MCF 10A (cell line): ENCODE measurements at places on chromosomes 16 and 17. TPM values are rescaled to one million over a fixed set of nuclear protein-coding genes. Genes with fewer than 3 reads are reported as not detected.

ALOX15 gene
- not detected in 2 replicates for total RNA-seq

SLC9A5 gene
- 0.40 and 1.4 TPM in 2 replicates for total RNA-seq

DNA sequence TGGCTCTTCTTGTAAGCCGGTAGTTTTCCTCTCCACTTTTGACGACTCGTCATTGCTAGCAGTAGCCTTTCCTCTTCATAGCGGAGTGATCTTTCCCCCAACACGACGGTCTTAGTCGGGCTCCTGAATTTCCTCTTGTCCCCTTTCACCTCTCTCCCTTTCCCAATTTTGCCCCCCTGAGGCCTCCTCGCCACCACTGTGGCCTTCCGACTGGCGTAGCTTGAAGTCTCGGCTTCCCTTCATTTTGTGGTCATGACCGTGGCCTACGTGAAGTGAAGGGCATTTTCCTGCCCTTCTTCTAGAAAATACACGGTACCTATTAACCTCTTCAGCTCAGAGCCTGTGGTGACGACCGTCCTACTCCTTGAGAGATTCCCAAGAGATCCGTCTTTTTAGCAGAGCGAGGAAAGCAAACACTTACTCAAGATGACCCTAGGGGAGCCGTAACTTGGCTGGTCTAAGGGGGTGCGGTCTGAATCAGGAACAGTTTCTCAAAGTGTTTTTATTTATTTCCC, 787 bp downstream of the PRKAR1A start:
- peak; percentile 45 for DNase-seq

DNA sequence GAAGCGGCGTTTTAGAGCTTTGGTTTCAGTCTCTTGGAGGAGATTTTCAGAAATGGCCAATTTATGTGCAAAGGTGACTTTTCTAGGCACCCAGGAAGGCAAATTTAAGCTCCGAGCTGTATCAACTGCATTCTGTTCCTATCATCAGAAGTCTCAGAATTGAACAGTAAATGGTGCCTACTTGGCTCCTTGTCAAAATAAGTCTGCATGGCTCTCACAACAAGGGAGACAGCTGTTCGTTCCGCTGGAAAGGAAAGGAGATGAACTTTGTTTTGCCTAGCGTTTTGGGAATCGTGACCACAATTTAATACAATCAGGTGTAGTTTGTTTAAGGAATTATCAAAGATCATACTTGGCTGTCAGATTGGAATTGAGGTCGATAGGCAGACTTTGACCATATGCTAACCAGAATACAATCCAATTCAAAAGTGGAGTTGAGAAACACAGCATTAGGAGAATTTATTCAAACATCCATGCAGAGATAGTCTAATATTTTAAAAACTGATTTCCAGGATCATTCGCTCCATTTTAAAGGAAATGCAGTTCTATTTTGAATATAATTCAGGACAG, 139.4 kb downstream of the CPPED1 start:
- DNase-seq = no peak
